ENCODE measurements at places on chromosomes 2 and 18.

- no peak for DNase-seq
Measured at GRCh38 chr2:238431456-238431855, 4.7 kb downstream of the ASB1 start.

GRCh38 chr2:237118561-237119155 lies 33.0 kb downstream of the COPS8 start:
- DNase-seq: no peak

DNA sequence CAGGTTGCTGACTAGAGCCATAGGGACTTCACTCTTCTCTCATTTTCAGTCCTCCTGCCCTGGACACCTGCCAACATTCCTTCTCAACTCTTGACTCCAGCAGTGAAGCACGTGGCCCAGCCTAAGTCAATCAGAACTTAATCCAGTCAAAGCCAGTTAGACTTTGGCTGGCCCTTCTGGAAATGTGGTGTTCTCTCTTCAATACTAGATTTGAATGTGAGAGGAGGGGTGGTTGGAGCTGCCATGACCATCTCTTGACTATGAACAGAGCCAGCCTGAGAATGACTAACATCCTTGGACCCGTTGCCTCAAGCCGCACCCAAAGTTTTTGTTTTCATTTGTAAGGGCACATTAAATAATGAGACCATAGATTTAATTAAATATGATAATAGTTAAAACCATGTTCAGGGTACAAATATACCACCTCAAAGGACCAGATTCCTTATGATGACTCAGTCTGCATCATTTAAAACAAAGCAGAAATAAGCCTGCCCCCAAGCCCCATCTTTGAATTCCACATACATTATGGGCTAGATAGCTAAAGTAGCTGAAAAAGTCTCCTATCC lies 49.7 kb upstream of the RASGRP3 start:
- no peak for DNase-seq

DNA sequence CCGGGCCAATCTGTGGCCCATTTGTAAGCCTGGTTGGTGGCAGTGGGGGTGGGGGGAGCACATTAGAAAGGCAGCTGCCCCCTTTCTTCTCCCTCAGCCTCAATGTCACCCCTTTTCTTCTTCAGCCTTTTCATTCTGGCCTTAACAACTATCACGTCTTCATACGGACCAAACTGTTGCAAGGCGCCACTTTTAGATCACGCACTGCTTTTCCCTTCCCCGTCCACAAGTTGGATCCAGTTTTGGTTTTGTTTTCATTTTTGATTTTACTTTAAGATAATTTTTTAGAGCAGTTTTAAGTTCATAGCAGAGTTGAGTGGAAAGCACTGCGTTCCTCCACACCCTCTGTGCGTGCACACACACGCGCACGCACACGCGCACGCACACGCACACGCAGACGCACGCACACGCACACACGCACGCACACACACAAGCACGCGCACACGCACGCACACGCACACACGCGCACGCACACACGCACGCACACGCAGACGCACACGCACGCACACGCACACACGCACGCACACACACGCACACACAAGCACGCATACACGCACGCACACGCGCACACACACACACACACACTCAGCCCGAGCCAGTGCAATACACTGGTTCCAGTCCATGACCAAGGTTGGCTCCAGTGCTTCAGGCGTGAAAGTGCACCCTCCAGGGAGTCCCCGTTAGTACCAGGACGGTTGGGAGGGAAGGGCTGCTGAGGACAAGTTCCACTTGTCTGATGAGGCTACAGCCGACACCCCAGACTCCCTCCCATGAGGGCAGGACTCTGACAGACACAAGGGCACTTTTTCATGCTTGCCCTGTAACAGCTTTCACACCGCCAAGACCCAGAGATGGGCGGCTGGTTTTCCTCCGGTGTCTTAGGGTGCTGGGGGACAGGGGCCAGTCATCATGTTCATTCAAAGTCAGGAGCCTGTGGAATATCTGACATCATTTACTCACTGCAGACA lies 22.4 kb downstream of the FBLN7 start:
- DNase-seq: no peak

GRCh38 chr2:145909175-145909755 lies 1389.3 kb upstream of the ZEB2 start:
- no peak for DNase-seq

- DNase-seq: no peak
Measured at GRCh38 chr2:215565897-215566296, 130.0 kb upstream of the FN1 start.

DNA sequence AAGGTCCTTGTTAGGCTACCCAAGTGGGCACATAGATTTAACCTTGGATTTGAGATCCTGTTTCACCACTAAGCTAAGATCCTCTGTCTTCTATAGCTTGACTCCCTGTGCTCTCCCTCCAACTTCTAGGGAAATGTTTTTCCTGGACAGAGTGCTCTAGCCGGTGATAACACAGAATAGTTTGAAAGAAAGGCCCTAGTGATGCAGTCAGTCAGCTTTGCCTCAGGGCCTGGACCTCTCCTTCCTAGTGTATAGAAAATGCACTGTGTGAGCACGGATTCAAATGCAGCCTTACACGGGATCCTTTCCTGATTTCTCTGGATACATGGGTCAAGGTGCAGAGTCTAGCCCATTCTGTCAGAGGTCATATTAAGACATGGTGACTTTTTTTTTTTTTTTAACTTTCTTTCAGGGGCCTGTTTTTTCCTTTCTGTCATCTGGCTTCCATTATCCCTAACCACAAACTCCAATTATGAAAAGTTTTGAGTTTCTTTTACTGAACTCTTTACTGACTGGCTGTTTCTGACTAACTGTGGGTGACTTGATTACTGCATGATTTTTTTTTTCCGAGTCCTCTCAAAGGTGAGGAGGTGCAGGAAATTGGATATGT lies 122.6 kb downstream of the LRP1B start:
- no peak for DNase-seq

DNA sequence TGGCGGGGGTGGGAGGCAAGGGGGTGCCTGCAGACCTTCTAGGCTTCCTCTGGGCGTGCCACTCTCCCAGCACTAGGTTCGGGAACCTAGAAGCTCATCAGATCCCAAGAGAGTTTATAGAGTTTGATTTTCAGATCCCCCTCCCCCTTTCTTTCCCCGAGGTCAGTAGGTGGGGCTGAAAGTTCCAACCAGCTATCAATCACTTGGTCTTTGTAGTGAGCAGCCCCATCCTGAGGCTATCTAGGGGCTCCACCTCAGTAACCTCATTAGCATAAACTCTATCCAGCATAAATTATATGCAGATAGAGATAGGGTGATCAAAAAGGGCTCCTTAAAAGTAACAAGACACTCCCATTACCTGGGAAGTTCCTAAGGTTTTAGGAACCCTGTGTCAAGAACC lies 32.8 kb downstream of the ERLEC1 start:
- no peak for DNase-seq

DNA sequence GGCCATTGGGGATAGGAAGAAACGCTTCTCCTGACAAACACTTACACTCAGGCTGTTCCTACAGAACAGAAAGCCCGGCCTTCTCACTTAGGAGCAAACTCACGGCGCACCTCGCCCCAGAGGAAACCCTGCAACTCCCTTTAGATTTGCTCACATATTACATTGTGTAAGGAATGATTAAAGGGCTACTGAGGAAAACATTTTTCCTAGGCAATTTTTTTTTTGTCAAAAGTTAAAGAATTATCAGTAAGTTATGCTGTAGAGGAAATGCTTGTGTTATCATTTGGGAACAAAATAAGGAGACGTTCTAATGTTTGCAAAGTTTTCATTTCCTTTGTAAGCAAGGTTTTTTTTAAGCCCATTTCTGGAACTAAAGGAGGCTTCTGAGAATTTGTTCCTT lies 264.1 kb downstream of the HDAC4 start:
- no peak for DNase-seq

DNA sequence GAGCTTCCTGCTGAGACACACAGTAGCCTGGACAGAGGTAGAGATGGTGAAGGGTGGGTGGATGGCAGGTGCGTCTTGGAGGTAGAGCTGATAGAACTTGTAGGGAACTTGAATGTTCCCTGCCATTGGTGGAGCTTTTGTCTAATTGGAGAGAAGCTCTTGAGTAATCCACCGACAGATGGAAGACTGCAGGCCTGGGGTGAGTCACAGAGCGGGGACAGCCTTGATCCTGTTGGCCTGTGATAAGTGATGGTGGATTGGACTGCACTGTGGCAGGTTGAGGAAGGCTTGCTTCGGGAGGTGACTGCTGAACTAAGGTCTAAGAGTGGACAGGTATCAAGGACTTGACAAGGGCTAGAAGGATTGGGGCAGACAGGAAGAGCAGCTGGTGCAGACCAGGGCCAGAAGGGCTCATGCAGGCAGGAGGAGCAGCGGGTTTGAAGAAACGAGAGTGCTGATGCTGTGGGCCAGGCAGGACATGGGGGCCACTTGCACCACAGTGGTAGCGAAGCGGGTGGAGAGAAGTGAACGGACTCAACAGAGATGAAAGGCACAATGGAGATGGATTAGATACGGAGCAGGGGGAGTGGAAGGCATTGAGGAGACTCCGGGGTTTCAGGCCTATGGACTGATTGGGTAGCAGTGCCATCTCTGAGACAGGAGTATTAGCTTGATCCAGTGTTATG lies 16.3 kb downstream of the CABLES1 start:
- DNase-seq: no peak

DNA sequence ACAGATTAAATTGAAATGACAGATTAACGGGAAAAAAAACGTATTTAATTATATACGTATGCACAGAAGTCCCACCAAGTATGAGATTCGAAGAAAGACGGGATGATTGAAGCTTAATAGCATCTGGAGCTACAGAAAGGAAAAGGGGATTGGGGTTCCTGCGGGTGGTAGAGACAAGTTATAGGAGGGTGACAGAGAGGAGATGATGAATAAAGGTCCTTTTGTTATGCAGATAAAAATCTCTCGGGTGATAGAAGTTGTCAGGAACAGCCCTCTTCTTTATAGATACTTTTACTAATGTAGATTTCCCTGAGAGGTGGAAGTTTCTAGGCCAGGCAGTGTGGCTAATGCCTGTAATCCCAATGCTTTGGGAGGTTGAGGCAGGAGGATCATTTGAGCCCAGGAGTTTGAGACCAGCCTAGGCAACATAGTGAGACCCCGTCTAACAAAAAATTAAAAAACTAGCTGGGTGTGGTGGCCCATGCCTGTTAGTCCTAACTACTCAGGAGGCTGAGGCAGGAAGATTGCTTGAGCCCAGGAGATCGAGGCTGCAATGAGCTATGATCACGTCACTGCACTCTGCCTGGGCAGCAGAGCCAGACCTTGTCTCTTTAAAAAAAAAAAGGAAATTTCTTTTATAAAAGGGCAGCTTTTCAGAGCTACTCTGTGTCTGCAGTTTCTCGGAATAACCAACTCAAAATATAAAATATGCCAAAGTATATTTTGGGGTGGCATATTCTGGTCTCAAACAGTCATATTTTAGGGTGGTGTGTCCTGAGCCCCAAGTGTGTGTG lies 113.0 kb downstream of the STPG4 start:
- DNase-seq: peak; percentile 82

All from HAP-1 (cell line).